NCI-H187 (cell line): ENCODE measurements at places on chromosomes 1 and 21.

DNA sequence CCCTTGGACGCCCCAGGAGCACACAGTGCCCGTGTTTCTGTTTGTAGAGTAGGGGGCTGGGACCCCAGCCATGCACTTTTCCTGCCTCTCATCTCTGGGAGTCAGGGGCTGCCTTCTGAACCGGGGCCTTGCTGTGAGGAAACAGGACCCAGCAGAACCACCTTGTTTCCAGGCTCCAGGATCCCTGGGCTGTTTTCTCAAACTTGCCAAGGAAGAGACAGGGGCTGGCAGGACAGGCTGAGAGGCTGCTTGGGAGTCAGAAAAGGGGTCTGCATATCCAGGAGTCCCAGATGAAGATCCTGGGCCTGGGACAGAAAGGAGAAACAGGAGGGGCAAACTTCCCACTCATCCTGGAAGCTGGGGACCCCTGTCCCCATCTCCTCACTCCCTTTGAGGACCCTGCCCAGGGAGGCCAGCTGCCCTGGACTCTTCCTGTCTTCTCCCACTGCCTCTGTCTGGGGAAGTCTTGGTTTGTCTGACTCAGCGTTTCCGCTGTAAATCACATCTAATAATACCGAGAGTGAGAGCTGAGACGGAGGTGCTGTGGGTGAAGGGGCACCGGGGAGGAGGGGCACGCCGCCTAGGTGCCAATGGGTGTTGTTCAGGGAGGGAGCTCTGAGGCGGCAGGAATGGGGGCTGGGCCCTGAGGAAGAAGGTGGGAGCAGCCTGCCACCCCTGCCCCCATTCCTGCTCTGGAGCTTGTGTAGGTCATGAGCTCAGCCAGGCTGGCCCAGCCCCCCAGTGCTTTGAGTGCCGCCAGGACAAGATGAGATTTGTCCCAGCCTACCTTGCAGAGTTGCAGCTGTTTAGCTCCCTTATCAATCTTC is 16.7 kb downstream of the POU3F1 start:
- DNase-seq = no peak

DNA sequence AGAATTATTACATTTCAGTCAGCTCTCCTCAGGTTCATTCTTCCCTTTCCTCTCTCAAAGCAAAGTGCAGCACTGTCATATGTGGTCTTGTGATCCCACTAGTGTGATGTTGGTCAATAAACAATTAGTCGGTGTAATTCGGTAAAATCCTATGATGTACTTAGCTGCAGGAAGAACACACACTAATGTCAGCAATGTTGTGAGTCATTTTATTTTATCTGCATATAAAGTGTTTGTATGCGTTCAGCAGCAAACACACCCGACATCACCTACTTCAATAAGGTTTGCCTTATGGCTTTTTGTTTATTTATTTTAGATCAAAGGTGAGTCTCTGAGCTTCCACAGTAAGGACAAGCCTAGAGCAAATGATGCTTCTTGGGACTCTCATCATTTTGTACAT is 47.8 kb downstream of the PTPN14 start:
- no peak for DNase-seq

- DNase-seq = no peak
Observed at GRCh38 chr1:67831850-67832513, 1.3 kb downstream of the GNG12 start.

GRCh38 chr1:104163912-104164476 is 414.3 kb downstream of the AMY1C start:
- no peak for DNase-seq

- no peak for DNase-seq
Observed at GRCh38 chr1:236716160-236716559, 29.9 kb downstream of the ACTN2 start.

- no peak for DNase-seq
Observed at GRCh38 chr1:220705782-220706181, 15.6 kb downstream of the C1orf115 start.

- DNase-seq = no peak
Observed at GRCh38 chr1:107807405-107807804, 157.6 kb downstream of the VAV3 start.

- DNase-seq = no peak
Observed at GRCh38 chr1:64282351-64282750, 78.9 kb downstream of the UBE2U start.

- DNase-seq = no peak
Observed at GRCh38 chr1:37448185-37448584, 26.2 kb upstream of the ZC3H12A start.

GRCh38 chr1:25907601-25908000 is 1.4 kb upstream of the STMN1 start:
- no peak for DNase-seq

DNA sequence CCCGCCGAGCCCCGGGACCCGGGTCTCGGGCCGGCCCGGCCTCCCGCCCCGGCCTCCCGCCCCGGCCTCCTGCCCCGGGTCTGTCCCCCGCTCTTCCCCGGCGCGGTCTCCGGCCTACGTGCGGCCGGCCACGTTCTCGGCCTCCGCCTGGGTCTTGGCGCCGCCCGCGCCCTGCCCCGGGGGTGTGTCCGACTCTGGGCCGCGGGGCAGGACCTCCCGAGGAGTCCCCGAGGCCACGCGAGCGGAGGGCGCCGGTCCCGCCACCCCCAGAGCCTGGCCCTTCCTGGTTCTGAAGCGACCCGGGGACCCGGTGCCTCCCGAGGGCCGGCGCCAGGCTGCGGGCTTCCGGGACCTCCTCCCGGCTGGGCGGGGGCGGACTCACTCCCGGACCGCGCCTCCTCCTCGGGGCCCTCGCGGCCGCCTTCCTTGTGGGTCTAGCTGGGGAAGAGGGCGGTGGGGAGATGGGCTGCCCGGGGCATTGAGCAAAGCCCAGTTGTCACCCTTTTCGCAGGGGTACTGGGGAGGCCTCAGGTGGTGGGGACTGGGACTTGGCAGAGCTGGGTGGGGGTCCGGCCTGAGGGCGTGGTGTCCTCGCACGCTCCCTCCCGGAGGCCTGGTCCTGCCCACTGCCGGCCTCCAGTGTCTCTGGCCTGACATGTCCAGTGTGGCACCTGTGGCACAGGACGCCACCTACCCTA is 558 bp downstream of the PFKL start:
- DNase-seq = no peak

DNA sequence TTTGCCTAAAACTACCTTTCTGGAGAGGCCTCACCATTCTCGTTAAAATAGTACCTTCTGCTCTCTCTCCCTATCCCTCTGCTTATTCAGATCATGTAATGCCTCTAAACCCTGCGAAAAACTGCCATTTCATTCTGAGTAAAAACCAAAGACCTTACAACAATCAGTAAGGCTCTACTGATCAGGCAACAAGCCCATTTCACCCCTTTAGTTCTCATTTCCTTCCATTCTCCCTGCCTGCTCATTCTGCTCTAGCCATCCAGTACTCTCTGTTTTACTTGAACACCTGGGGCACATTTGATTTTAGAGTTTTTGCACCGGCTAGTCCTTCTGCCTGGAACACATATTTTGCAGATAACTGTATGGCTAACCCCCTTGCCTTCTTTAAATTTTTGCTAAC is 187.8 kb downstream of the COQ8A start:
- DNase-seq = no peak

DNA sequence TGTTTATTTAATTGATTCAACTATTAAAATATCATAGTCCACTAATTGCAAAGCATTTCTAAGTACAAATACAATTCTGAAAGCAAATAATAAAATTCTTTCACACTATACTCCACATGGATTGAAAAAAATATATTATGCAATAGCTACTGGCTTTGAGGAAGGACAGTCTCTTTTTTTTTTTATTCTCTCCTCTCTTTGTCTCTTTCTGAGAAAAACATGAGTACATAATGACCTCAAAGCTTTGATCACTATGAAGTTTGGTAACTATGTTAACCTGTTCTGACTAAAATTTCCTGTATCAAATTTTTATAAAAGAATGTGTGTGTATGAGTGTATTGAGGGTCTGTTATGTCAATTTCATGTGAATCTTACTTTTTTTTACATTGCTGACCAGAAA is 96.2 kb downstream of the RGS2 start:
- DNase-seq = no peak

GRCh38 chr1:161439280-161440232 is 65.7 kb upstream of the FCGR2A start:
- DNase-seq = no peak

DNA sequence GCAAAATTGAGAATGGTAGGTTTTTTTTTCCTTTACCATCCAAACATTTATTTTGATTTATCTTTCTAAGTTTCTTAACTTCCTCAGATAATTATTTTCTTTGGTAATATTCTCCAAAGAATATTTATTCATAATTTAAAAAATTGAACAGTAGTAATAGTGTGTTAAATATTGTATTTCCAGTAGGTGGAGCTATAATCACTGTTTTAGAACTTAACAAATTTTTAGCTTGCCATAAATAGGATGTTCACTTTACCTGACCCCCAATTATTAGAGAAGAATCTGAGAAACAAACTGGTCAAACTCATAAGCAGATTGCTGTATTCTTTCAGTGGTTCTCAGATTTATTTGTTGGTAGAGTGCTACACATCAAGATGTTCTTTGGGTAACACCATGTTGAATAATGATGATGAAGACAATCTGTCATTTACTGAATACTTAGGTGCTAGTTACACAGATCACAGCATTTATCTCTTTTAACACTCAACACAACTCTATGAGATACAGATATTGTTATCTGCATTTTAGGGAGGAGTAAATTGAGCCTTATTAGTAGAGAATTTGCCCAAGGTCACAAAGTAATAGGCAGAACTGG is 82.4 kb upstream of the GPR88 start:
- DNase-seq = no peak

DNA sequence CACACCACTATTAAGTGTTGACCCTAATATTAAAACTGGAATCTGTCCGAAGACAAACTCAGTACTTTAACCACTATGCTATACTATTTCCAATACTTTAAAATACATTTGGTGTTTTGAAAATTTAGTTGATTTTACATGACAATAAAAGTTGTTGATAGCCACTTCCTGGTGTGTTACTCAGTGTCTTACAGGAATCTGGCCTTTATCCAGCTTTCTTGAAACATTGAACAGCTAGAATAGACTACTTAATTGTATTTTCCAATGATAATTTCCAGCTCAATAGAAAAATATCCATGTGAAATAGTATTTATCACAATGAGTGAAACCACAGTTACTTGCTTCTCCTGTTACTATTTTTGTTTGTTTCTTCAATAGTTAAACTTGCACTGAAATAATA is 369.6 kb upstream of the ADGRL4 start:
- no peak for DNase-seq

DNA sequence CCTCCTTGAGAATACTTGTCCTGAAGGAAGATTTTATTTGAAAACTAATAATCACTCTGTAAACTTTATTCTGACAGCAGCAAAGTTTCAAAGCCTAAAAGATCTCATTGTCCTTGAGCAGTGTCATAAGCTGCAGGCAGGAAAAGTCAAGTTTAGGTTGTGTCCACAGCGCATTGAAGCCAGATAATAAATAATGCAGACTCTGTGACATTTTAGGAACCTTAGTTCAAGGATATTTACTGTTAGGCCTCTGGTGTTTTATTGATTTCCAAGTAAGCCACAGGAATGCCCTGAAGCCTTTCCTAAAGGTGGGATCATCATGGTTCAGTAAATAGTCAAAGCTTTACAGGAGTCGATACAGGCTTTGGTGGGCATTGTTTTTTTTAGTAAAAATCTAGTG is 356.4 kb upstream of the SGIP1 start:
- DNase-seq = no peak

DNA sequence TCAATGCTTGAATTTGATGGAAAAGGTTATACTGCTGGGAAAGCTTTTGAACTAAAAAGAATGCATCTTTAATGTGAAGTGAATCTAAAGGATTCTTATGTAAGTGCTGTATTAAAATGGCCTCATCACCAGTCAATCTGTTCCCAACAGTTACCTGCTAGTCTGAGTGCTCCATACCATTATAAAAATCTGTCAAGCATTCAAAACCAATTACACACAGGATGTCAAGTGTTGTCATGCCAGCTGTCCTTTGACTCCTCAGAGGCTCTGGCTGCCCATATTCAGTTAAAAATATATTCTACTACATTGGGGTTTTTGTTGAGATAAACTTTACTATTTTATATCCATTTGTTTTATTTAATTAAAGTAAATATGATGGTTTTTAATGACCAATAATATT is 1587.7 kb downstream of the AMY1C start:
- DNase-seq = no peak

DNA sequence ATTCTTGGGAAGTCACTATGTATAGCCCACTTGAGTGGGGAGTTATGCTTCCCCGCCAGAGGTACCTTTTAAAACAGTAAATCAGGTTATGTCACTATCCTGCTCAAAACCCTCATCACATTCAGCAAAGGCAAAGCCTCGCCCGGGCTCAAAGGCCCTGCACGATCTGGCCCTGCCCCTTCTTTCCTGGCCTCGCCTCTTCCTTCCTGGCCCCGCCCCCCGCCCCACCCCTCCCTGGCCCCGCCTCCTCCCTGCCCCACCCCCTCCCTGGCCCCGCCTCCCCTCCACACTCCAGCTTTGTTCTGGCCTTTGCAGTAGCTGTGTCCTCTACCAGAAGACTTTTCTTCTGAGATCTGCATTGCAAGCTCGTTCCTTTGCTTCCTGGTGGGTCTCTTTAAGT is 6.6 kb downstream of the LDLRAD2 start:
- DNase-seq = no peak

- no peak for DNase-seq
Observed at GRCh38 chr21:42187976-42188653, 30.8 kb upstream of the ABCG1 start.

GRCh38 chr1:82160036-82160435 is 359.3 kb downstream of the ADGRL2 start:
- DNase-seq = no peak

GRCh38 chr1:211349741-211350140 is 23.1 kb downstream of the TRAF5 start:
- no peak for DNase-seq

- DNase-seq = no peak
Observed at GRCh38 chr1:174726167-174726879, 273.4 kb upstream of the CACYBP start.

DNA sequence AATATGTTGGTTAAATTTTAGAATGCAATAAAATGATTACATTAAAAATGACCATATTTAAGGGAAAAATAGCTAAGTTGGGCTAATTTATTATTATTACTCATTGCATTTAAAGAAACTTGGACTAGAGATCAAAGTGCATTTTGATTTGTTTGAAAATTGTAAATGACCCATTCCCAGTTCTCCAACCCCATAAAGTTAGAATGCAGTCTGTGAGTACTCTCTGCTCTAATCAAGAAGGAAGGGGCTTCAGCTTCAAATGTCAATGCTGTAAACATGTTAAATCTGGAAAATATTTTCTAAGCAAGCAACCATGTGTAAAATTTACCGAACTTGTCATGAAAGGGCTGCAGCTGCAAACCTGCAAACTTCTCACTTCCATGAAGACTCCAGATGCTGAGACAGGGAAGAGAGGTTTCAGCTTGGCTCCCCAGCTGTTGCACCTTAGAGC is 232.7 kb downstream of the TTLL7 start:
- DNase-seq = no peak

- DNase-seq = no peak
Observed at GRCh38 chr1:117546467-117546866, 59.4 kb upstream of the TENT5C start.

DNA sequence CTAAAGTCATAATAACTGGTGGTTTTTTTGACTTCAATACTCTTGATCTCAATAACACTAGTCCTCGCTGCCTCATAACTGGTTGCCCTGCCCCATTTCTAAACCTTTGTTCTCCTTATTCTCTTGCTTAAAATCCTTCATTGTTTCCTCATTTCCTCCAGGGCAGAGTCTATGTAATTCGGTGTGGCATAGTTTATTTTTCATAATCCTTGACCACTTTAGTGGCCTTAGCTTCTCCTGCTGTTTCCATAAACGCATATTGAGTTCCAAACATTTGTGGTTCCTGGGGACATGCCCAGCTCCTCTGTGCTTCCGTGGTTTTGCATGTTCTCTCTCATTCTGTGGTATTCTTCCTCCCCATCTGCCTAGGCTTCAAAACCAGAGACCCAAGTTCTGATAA is 19.0 kb upstream of the TLCD4 start:
- DNase-seq = no peak
